ENCODE measurements at places on chromosomes 16 and 17.

DNA sequence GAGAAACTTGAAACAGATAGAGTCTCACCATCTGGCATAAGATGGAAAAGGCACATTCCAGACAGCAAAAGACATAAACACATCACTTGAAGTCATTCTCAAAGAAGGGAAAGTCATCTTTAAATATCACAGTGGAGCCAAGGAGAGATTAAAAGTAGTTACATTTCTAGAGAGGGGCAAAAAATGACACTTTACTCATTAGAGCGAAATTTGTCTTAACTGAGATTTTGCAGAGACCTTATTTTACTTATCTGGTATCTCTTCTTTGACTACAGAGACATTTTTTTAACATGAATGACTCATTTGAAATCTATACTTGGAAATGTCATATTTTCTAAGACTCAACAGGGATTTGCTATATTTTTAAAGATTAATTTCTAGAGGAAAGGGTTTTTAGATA lies 339.0 kb upstream of the KIF2B start:
- DNase-seq = no peak

DNA sequence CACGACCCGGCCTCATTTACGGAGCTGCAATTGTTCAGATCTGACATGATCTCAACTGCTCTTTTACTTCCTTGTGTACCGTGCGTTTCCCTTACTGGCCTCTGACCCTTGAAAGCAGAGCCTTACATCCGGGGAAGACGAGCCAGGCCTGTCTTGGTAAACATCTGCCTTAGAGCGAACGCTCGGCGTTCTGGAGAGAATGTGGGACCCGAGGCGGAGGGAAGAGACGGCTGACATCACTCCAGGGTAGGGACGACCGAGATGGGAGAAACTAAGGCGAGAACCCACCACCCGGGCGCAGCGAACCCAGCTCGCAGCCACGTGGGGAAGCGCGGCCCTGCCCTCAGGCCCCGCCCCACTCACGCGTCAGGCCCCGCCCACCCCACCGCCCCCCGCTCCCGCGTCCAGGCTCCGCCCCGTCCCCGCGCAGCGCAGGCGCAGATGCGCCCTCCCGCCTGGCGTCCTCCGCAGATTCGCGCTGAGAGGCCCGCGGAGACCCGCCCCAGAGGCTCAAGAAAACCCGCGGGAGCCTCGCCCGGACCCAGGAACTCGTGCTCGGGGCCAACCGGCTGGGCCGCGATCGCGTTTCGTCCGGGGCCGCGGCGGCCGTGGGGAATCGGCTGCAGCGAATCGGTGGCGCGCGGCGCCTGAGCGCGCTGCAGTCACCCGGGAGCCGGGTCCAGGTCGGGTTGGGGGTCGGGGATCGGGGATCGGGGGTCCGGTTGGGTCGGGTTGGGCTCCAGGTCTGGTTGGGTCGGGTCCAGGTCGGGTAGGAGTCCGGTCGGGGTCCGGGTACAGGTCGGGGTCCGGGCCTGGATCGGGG lies at the start of gene TELO2:
Gene TELO2 (plus strand): TSS at position 438 of the 823 bp plus-strand sequence. CDS start 922 bp downstream, outside the sequence.
- DNase-seq = peak; percentile 84

GRCh38 chr17:50818261-50818660 lies 17.1 kb upstream of the WFIKKN2 start:
- no peak for DNase-seq

GRCh38 chr16:4026854-4027253 lies 89.4 kb downstream of the ADCY9 start:
- DNase-seq = no peak
